ENCODE measurements at places on chromosomes 4 and X. TPM values are rescaled to one million over a fixed set of nuclear protein-coding genes. Genes with fewer than 3 reads are reported as not detected.

SMR3B gene
- total RNA-seq: not detected

TAF9B gene
- total RNA-seq: 32.6 TPM

PLA2G12A gene
- total RNA-seq: 26.0 TPM

NUDT10 gene
- total RNA-seq: 36.3 TPM

ZNF280C gene
- 15.0 TPM for total RNA-seq

USP46 gene
- 76.7 TPM for total RNA-seq

TMSB15C gene
- 56.3 TPM for total RNA-seq

SSX2B gene
- not detected for total RNA-seq

NAAA gene
- 27.9 TPM for total RNA-seq

BMPR1B gene
- total RNA-seq: 8.5 TPM

COX7B2 gene
- total RNA-seq: not detected

BMX gene
- total RNA-seq: not detected

PDHA2 gene
- not detected for total RNA-seq

ARSH gene
- not detected for total RNA-seq

STATH gene
- total RNA-seq: not detected

SPANXC gene
- total RNA-seq: not detected

All from parietal lobe (tissue), 2 donors.